ENCODE measurements at places on chromosomes 3 and 15.

DNA sequence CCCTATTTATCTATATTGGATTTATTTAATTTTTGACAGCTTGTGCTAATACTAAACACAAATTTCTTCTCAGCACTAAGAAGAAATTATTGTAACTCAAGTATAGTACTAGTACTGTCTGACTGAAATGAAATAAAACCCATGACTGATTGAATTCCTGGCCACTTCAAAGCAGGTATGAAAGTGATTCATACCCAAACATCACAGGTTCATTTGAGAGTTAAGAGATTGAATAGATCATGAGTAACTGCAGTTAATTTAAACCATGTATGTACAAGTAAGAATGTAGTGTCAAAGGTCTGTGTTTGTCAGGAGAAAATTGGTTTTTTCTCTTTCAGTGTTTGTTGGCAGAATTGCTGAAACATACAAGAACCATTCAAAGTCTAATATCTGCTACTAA lies 332.0 kb upstream of the GRM7 start:
- DNase-seq = no peak

DNA sequence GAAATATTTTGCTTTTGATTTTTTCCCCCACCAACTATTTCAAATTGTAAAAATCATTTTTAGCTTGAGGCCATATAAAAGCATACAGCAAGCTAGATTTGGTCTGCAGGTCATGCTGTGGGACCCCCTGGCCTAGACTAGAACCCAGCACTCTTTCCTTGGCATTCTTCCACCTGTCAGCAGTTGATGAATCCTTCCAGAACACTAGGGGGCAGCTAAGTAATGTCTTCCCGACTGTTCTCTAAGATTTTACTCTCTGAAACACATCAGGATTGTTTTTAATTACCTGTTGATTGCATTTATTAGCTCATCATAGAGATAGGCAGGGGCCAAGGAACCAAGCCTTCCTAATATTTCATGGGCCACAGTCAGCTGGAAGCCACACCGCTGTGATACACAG lies 174.5 kb downstream of the CACNA1D start:
- no peak for DNase-seq

GRCh38 chr3:58521336-58521670 lies 15.7 kb downstream of the ACOX2 start:
- no peak for DNase-seq

GRCh38 chr3:105904678-105905284 lies 36.0 kb upstream of the CBLB start:
- DNase-seq = no peak

GRCh38 chr15:70602834-70603560 lies 160.4 kb downstream of the UACA start:
- DNase-seq = no peak

DNA sequence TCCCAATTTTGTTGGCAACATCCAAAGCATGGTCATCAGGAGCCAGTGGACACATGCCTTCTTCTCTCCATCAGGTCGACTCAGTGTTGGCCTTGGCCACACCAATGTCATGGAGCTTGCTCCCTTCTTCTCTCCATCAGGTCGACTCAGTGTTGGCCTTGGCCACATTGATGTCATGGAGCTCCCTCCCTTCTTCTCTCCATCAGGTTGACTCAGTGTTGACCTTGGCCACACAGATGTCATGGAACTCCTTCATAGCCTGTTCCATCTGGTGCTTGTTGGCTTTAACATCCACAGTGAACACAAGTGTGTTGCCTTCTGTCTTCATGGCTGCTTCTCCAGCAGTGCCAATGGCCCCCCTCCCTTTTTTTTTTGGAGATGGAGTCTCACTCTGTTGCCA lies 70.2 kb downstream of the TMEM44 start:
- DNase-seq = no peak

Measured in HAP-1 (cell line).